ENCODE measurements at places on chromosomes 13 and 19. TPM values are rescaled to one million over a fixed set of nuclear protein-coding genes. Genes with fewer than 3 reads are reported as not detected.

- DNase-seq = peak; percentile 87
- H3K4me1 ChIP-seq = peaks cover 34% of the 10 kb centered on the region
- peak overlapping the region; percentile 73 for H3K27ac ChIP-seq
- H3K36me3 ChIP-seq = no peaks in the 10 kb centered on the region
Measured at GRCh38 chr13:23679220-23679619, 109.0 kb downstream of the TNFRSF19 start.

DNA sequence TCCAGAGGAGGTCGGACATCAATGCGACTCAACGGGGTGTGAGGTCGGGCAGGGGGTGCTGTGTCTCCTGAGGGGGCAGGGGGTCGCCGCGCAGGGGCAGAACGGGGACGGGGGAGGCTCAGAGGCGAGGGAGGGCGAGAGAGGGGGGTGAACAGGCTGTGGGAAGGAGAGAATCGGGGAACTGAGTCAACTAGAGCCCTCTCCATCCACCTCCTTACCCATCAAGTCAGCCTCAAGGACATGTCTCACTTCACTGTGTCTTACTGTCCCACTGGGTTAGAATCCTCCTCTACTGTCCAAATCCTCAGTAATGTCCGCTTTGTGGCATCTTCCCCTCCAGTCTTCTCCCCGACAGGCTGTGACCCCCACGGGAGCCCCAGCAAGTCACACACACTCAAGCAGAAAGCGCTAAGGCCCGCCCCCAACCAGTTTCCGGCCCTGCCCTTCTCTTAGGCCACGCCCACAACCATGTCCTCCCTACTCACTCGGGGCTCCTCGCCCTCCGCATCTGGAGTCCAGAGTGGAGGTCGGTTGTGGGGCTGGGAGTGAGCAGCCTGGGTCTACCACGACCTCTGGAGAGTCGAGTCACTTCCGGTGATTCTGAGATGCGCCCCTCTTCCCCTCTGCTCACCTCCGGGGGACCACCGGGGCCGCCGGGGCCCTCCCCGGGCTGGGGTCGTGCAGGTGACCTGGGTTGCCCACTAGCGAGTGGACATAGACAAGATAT is 9.3 kb downstream of the PLEKHA4 start:
- H3K4me3 ChIP-seq = no peak overlapping the region
- DNase-seq = no peak
- peaks cover 3% of the 10 kb centered on the region for H3K4me1 ChIP-seq
- H3K27ac ChIP-seq = no peak overlapping the region
- H3K27me3 ChIP-seq = no peaks in the 10 kb centered on the region

DNA sequence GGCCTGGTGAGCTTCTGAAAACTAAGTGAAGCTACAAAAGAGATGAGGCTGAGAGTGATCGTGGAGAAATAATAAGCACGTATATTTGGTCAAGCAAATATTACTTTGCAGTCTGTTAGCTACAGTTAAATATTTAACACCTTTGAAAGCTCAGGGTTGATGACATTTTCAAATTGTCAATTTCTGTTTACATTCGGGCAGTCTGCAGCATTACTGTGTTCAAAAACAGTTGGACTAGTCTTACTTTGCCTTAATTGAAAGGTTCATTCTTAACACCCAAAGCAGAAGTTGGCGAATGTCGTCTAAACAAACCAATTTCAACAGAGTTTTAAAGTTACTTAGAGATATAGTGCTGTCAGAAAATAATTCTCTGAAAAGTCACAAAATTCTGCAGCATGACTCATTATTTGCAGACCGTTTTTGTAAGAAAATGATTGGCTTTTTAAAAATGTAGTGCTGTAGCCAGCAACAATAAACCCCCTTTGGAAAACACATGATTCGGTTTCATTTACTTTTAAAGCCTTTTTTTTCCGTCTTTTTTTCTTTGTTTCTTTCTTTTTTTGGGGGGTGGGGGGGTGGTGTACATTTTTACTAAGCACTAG is 549.0 kb downstream of the GPC6 start:
- H3K4me3 ChIP-seq = peak overlapping the region; percentile 51
- H3K27ac ChIP-seq = peak overlapping the region; percentile 86
- no peaks in the 10 kb centered on the region for H3K27me3 ChIP-seq
- peak; percentile 74 for DNase-seq

DNA sequence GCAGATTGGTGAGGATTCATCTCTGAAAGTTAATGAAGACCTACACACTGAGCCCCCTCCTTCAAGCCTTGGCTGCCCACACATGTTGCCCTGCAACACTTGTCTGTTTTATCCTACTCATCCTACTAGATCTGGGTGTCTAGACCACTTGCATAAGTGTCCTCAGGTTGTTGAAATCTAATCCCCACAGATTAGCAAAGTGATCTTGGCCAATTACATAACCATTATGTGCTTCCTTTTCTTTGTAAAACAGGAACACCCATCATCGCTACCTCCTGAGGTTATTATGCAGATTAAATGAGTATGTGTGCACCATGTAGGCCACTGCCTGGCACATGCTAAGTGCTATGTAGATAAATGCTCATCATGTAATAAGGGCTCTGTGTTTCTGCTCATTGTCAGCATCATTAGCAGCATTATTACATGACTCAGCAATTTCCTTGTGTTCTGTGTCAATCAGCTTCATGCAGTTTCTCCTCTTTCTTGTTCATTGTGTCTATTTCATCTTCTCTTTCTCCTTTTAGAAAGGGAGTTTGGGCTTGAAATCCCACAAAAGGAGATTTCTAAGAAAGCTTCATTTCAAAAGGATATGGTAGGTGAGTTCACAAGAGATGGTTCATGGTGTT is 15.1 kb downstream of the ZNF175 start:
- H3K36me3 ChIP-seq = peaks cover 71% of the 10 kb centered on the region
- no peaks in the 10 kb centered on the region for H3K27me3 ChIP-seq
- DNase-seq = no peak
- no peak overlapping the region for H3K27ac ChIP-seq

- no peaks in the 10 kb centered on the region for H3K4me1 ChIP-seq
- no peak overlapping the region for H3K27ac ChIP-seq
- H3K27me3 ChIP-seq = no peaks in the 10 kb centered on the region
Measured at GRCh38 chr13:113616991-113617749, 32.6 kb downstream of the TFDP1 start.

GRCh38 chr13:41691274-41691673 is 233.9 kb downstream of the RGCC start:
- peaks cover 24% of the 10 kb centered on the region for H3K4me1 ChIP-seq
- no peak for DNase-seq
- no peak overlapping the region for H3K27ac ChIP-seq

DNA sequence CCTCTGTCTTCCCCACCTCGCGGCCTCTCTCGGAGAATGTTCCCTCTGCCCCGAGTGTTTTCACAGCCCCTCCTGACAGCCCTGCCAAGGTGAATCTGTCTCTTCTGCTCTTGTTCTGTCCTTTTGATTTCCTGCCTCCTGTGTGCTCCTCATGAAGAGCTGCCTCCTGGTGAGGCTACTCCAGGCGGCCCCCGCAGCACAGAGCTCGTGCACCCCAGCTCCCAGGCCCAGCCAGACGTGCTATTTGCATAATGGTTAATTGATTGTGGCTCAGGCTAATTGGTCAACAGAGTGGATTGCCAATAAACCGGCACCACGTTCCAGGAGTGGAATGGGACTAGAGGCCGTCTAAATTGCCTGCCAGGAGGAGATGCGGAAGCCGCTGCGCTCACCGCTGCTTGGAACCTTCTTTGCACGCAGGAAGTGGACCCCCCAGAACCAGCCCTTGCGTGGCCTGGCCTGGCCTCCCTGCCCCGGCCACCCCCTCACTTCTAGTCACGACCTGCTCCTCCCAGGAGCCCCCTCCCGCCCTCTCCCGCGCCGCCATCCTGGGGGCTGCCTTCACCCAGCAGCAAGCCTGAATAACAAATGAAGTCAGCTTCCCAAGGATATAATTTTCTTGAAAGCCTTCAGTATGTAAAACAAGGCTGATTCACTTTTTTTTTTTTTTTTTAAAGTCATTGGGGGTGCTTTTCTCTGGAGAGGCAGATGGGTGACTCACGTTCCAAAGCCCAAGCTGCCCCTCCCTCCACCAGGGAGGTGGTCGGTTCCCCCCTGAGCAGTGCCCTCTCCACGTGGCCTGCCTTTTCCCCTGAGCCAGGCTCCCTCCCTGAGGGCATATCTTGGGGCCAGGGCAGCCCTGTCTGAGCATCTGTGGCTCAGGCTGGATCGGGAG is 144.0 kb downstream of the KDM4B start:
- no peaks in the 10 kb centered on the region for H3K36me3 ChIP-seq
- H3K27me3 ChIP-seq = no peaks in the 10 kb centered on the region

GRCh38 chr19:16168465-16169081 is 4.8 kb downstream of the CIB3 start:
- H3K4me1 ChIP-seq = peaks cover 24% of the 10 kb centered on the region
- H3K27ac ChIP-seq = peak overlapping the region; percentile 59
- no peaks in the 10 kb centered on the region for H3K27me3 ChIP-seq
- no peaks in the 10 kb centered on the region for H3K36me3 ChIP-seq
- peak; percentile 61 for DNase-seq
- H3K4me3 ChIP-seq = no peak overlapping the region

DNA sequence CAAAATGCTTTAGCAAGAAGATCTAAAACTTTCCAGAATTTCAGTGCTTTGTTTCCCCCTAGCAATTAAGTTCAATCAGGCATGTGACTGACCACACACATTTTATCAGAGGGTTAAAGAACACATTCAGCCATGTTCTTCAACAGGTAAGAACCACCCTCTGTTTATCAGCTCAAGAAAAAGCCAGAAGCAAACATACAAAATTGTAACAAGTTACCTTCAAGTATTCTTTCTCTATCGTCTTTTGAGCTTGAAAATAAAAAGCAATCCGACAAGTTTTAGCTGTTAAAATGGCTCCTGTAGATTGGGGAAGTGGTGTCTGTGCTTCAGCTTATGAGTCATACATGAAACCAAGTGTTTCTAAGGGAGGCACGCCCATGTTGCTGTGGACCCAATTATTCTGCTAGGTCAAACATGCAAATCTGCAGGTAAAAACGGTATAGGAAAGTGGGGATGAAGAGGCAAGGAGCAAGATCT is at the start of gene ELF1:
Gene ELF1, minus strand, starts transcription at position 306 of the 477 bp plus-strand sequence. CDS start 37,262 bp downstream, outside the sequence.
- peak within 1 kb of the TSS; percentile 91 for H3K27ac ChIP-seq
- H3K36me3 ChIP-seq = no peaks in the 10 kb centered on the region
- no peaks in the 10 kb centered on the region for H3K27me3 ChIP-seq
- peaks cover 14% of the 10 kb centered on the region for H3K4me1 ChIP-seq
- peak within 1 kb of the TSS; percentile 74 for H3K4me3 ChIP-seq

DNA sequence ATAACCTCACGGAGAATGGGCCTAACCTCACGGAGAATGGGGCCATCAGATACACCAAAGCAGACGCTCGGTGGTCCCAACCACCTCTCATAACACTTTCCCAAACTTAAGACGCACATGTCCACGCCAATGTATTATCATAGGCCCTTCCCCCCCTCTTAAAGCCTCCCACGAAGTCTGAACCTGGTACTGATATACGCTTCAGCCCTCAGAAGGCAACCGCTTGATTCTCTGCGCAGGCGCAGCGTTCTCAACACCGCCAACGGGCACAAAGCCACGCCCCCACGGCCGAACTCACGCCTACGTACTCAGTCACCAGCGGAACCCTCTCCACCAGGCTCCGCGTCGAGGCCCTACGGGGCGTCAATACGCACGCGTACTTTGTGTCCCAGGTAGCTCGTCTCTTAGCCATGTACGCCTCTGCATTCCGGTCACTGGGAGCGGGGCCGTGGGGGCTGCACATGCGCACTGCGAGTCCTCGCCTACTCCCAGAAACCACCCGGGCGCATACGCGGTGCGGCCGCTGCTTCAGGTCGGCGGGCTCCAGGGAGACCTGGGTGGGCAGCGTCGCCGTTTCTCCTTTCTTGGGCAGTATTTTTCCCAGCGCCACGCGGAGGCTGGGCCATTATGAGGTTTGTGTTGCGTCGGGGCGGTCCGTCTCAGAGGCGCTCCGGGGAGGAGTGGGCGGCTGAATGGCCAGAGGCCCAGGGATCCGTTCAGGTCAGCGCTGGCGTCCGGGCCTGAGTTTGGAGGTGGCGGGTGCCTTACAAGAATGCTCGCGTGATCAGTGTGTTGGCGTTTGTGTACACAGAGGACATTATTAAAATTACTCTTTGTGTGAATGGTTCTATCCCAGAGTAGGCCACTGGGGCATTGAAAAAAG is 25.3 kb downstream of the ZNF582 start:
- H3K4me3 ChIP-seq = no peak overlapping the region
- H3K27me3 ChIP-seq = no peaks in the 10 kb centered on the region
- H3K36me3 ChIP-seq = no peaks in the 10 kb centered on the region
- DNase-seq = no peak
- no peak overlapping the region for H3K27ac ChIP-seq

GRCh38 chr13:51636349-51636890 is 52.2 kb downstream of the WDFY2 start:
- H3K27me3 ChIP-seq = no peaks in the 10 kb centered on the region
- peak; percentile 72 for DNase-seq
- H3K4me3 ChIP-seq = no peak overlapping the region

DNA sequence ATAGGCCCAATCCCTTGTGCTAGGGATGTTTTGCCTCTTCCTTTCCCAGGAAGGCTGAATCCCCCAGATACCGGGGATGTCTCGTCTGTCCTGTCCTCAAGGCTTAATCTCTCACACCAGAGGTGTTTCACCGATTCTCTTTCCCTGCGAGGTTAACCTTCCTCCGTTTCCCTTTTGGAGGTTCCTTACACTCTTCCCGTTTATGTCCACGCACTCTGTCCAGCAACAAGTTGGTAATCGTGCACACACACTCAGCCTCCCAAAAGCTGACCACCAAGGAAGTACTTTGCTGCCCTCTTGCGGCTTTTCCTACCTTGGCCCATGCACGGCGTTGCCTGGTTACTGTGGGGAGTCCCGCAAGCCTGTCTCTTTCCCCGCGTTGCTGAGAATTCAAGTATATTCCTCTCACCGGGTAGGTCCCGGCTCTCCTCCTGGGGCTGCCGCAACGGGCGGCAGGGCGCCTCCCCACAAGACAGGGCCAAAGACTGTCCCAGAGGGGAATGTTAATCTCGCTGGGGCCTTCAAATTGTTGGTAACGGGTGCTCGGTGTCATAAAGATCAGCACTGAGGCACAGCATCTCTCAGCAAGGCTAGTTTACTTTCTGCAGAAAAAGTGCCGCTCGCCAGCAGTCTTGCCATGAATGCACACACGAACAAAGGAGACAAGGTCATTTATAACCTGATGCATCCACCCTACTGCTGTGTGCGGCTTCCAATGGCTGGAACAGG is 36.7 kb upstream of the CD177 start:
- H3K36me3 ChIP-seq = no peaks in the 10 kb centered on the region
- peak; percentile 87 for DNase-seq
- peaks cover 18% of the 10 kb centered on the region for H3K4me1 ChIP-seq
- peak overlapping the region; percentile 6 for H3K4me3 ChIP-seq

DNA sequence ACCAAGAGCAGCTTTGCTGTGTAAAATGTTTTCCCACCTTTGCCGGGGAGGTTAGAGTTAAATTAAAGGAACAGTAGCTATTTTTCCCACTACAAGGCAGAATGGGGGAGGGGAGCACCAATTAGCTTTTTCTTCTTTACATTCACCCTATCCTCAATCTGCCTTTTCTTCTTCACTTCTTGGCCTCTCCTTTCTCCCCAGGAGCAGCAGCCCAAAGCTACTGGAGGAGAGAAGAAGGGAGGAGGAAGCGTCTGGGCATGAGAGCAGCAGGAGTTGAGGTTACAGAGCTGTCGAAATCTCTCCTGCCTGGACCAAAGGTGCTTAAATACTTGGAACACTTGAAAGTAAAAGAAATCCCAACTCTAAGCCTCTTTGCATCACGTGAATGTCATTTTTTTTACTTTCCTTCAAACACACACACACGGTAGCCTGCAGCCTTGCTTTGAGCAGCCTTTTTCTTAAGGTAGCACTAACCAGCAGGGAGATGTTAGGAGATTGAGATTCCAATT is 39.0 kb upstream of the WASF3 start:
- peaks cover 48% of the 10 kb centered on the region for H3K27me3 ChIP-seq
- no peaks in the 10 kb centered on the region for H3K4me1 ChIP-seq
- H3K36me3 ChIP-seq = no peaks in the 10 kb centered on the region

The TMEM150B gene
- total RNA-seq = not detected

The VMAC gene
- 8.3 TPM for total RNA-seq

The ADAMTS10 gene
- not detected for total RNA-seq

The ATP4A gene
- total RNA-seq = not detected

The KLF12 gene
- total RNA-seq = 5.0 TPM

Data from PC-3 (cell line).